Adrenal gland (tissue), 19 donors: ENCODE measurements at places on chromosomes 12 and 14. TPM values are rescaled to one million over a fixed set of nuclear protein-coding genes. Genes with fewer than 3 reads are reported as not detected.

The PTPRR gene
- 1.5 TPM for total RNA-seq

The DEGS2 gene
- not detected for total RNA-seq

The ZNF385A gene
- 16.4 TPM for total RNA-seq

The CD27 gene
- 0.11 TPM for total RNA-seq

The IQSEC3 gene
- 0.13 TPM for total RNA-seq

The DCN gene
- 234 TPM for total RNA-seq

The CLEC9A gene
- not detected for total RNA-seq

The PRPH gene
- total RNA-seq = not detected

The RNU4-1 gene
- 1,711 TPM for total RNA-seq

The DNAI7 gene
- total RNA-seq = 0.30 TPM
